Large intestine (tissue), 12 donors: ENCODE measurements at places on chromosomes 7 and 10. TPM values are rescaled to one million over a fixed set of nuclear protein-coding genes. Genes with fewer than 3 reads are reported as not detected.
A peak's percentile ranks its signal among the peaks of the same experiment; 100 is the strongest.

Gene WIPF3
- polyA plus RNA-seq, result 21.9 TPM

Gene LIPF
- not detected for polyA plus RNA-seq

Gene GIMAP8
- 6.3 TPM for polyA plus RNA-seq

Gene PON1
- polyA plus RNA-seq, result 2.3 TPM

Gene CCL24
- 32.1 TPM for polyA plus RNA-seq

Gene STEAP4
- polyA plus RNA-seq, result 0.30 TPM

Gene HOXA9
- polyA plus RNA-seq, result 0.33 TPM

Gene ANKRD26
- polyA plus RNA-seq, result 8.7 TPM

- peaks cover 10% of the 10 kb centered on the region for H3K4me1 ChIP-seq
- H3K36me3 ChIP-seq, result peaks cover 52% of the 10 kb centered on the region
- H3K27ac ChIP-seq, result peak overlapping the region; percentile 16
Measured at GRCh38 chr10:80421707-80422536, 13.6 kb downstream of the PRXL2A start.

DNA sequence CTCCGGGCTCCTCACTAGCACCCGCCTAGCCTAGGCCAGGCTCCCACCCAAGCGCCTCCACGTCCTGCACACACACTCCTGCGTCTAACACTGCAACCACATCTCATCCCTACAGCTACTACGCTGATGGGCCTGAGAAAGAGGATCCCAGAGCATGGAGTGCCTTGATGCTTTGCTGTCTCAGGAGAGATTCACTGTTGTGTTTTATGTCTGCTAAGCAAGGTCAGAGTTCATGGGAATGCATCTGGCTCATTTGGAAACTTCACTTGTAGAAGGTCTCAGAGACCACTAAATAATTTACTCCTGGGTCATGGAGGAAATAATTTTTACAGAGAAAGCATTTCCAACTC, 88.7 kb downstream of the SLIT1 start:
- no peaks in the 10 kb centered on the region for H3K36me3 ChIP-seq
- H3K4me1 ChIP-seq, result no peaks in the 10 kb centered on the region
- peaks cover 33% of the 10 kb centered on the region for H3K27me3 ChIP-seq
- H3K4me3 ChIP-seq, result no peak overlapping the region
- no peak for DNase-seq

- H3K4me1 ChIP-seq, result peaks cover 10% of the 10 kb centered on the region
- H3K27ac ChIP-seq, result no peak overlapping the region
- H3K27me3 ChIP-seq, result no peaks in the 10 kb centered on the region
- DNase-seq, result no peak
- no peak overlapping the region for H3K4me3 ChIP-seq
- peaks cover 84% of the 10 kb centered on the region for H3K36me3 ChIP-seq
Measured at GRCh38 chr7:50539725-50540124, 25.5 kb downstream of the DDC start.

DNA sequence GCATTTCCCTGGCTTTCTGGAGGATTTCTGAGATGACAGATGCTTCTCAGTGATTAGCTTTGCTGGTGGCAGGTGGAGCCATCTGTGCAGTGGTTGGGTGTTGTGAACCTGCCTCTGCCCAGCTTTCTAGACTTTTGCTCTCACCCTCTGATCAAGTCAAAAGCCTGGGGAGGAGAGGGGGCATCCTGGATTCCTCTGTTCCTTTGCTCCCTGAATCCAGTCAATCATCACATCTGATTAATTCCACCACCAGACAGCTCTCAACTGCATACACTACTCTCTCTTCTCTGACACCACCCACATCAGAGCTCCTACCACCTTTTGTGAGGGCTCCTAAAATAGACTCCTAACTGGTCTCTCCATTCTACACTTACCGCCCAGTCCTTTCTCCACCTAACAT, 283.5 kb downstream of the WDR11 start:
- H3K27me3 ChIP-seq, result no peaks in the 10 kb centered on the region
- H3K36me3 ChIP-seq, result no peaks in the 10 kb centered on the region
- H3K4me1 ChIP-seq, result no peaks in the 10 kb centered on the region
- no peak for DNase-seq
- no peak overlapping the region for H3K27ac ChIP-seq
- no peak overlapping the region for H3K4me3 ChIP-seq

DNA sequence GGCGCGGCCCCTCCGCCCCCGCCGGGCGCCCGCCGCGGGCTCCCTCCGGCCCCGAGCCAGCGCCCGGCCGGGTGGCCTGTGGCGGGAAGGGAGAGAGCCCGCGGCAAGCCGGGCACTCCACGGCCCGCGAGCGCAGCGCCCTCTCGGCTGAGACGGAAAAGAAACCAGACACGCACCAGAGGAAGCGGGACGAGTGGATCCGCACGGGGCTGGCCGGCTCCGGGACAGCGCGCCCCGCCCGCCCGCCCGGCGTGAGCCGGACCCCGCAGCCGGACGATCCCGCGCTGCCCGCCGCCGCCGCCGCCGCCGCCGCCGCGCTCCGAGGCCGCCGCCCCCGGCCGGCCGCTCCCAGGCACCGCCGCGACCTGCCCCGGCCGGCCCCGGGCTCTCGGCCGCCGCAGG, 300 bp downstream of the ARHGAP21 start:
- peak overlapping the region; percentile 65 for H3K27ac ChIP-seq
- DNase-seq, result no peak
- H3K27me3 ChIP-seq, result no peaks in the 10 kb centered on the region
- peaks cover 3% of the 10 kb centered on the region for H3K4me1 ChIP-seq

DNA sequence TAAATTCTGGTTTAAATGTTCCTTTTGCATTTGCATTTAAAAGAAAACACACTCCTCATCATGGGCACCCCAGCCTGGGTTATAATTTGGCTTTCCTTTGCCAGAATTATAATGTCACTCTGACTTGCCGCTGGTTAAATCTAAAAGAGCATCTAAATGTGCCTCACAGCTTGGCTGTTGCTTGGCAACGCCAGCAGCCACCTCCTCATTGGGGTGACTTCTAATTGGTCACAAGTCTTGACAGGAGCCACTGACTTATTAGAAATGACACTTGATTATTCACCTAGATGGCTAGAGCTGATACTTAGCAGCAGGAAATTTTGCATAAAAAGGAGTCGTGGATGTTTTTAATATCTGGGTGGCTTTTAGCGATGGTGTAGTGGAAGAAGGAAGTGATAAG, 114.3 kb downstream of the TBXAS1 start:
- peaks cover 6% of the 10 kb centered on the region for H3K27me3 ChIP-seq
- no peak for DNase-seq
- no peaks in the 10 kb centered on the region for H3K36me3 ChIP-seq
- H3K4me1 ChIP-seq, result no peaks in the 10 kb centered on the region

- H3K4me3 ChIP-seq, result no peak overlapping the region
- peaks cover 24% of the 10 kb centered on the region for H3K4me1 ChIP-seq
- no peak for DNase-seq
- H3K27ac ChIP-seq, result no peak overlapping the region
- no peaks in the 10 kb centered on the region for H3K27me3 ChIP-seq
Measured at GRCh38 chr10:77404810-77405209, 232.8 kb downstream of the KCNMA1 start.

DNA sequence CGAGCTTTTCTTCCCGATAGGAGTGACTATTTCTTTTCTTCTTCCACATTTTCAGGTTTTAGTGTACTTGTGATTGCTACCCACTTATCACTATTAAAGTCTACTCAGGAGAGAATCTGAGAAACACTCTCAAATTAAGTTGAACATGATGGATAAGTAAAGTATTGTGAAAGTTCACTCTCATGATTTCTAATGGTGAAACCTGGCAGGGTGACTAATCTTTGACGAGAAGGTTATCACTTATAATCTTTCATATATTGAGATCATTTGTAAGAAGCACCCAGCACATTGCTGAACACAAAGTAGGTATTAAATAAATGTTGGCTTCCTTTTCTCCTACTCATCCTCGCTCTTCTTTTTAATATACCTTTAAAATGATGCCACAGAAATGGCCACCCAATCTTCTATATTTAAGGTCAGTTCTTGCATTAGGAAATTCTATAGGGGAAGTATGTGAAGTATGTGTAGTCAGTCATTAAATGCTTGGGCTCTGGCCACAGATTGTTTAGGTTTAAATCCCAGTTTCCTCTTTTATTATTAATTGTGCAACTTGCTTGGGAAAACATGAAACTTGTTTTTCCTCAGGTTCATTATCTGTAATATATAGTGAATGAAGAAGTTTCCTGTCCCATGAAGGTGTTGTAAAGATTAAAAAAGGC, 3.1 kb upstream of the CFTR start:
- DNase-seq, result no peak
- no peaks in the 10 kb centered on the region for H3K27me3 ChIP-seq
- H3K4me1 ChIP-seq, result no peaks in the 10 kb centered on the region
- H3K4me3 ChIP-seq, result no peak overlapping the region
- H3K36me3 ChIP-seq, result no peaks in the 10 kb centered on the region
- H3K27ac ChIP-seq, result no peak overlapping the region

- no peak for DNase-seq
- H3K4me3 ChIP-seq, result no peak overlapping the region
- H3K36me3 ChIP-seq, result peaks cover 34% of the 10 kb centered on the region
- H3K27me3 ChIP-seq, result no peaks in the 10 kb centered on the region
- H3K4me1 ChIP-seq, result peaks cover 7% of the 10 kb centered on the region
- H3K27ac ChIP-seq, result no peak overlapping the region
Measured at GRCh38 chr7:30841801-30842541, 69.7 kb upstream of the AQP1 start.

DNA sequence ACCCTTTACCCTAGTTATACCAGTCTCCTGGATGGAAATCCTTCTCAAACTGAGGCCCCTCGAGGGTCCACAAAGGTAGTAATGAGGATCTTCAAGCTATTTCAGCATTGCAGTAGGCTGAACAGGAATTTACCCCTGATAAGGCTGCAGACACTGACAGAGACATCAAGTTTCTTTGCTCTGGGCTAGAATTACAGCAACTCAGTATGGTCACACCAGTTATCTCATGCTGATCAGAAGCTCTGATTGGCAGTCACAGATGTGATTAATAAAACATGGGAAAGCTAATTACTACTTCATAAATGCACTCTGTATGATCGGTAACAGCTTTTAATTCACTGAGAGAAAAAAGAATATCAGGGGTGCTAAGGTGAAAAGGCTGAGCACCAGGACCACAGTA, 30.6 kb downstream of the FAM204A start:
- no peak overlapping the region for H3K4me3 ChIP-seq
- H3K27ac ChIP-seq, result no peak overlapping the region
- no peaks in the 10 kb centered on the region for H3K27me3 ChIP-seq
- no peak for DNase-seq
- peaks cover 33% of the 10 kb centered on the region for H3K36me3 ChIP-seq

DNA sequence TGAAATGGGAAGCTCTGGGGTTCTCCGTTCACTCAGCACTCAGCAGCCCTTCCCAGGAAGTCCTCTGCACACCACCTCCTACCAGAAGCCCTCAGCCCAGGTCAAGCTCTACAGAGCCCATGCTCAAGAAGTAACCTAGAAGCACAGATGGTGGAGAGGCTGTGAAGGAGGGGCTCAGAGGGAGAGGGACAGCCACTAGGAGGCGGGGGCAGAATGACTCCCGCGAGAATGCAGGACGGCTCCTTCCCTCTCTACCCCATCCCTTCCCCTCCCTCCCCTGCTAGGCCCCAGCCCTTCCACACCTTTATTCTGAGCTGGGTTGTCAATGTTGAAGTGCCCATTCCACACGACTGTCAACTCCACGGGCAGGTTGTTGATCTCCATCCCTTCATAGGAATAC, 373.2 kb downstream of the PLXNA4 start:
- H3K27me3 ChIP-seq, result no peaks in the 10 kb centered on the region
- no peak overlapping the region for H3K4me3 ChIP-seq
- H3K36me3 ChIP-seq, result no peaks in the 10 kb centered on the region
- no peaks in the 10 kb centered on the region for H3K4me1 ChIP-seq

GRCh38 chr10:62594093-62594520, 210.4 kb upstream of the ADO start:
- DNase-seq, result peak; percentile 30
- H3K36me3 ChIP-seq, result no peaks in the 10 kb centered on the region
- no peaks in the 10 kb centered on the region for H3K4me1 ChIP-seq
- H3K4me3 ChIP-seq, result no peak overlapping the region
- H3K27ac ChIP-seq, result no peak overlapping the region

- no peak for DNase-seq
- no peak overlapping the region for H3K27ac ChIP-seq
- H3K36me3 ChIP-seq, result no peaks in the 10 kb centered on the region
- H3K4me1 ChIP-seq, result no peaks in the 10 kb centered on the region
Measured at GRCh38 chr7:15057272-15057671, 154.7 kb upstream of the DGKB start.

DNA sequence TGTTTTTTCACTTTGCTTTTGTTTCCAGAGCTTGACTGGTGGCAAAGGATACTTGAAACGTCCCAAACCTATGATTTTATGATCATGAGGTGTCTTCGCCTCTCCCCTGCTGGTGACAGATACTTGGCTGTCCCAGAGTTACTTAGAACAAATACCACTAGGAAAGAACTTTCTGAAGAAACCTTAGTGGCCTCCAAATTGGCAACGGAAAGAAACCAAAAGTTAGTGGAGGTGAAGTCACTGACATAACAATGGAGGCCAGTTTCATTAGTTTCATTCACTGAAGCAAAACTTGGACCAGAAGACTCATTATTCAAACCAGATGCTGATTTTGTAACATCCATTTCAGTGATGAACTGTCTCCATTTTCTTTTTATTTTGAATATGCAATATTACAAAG, 68.6 kb downstream of the JAZF1 start:
- H3K4me3 ChIP-seq, result no peak overlapping the region
- no peaks in the 10 kb centered on the region for H3K36me3 ChIP-seq
- H3K4me1 ChIP-seq, result no peaks in the 10 kb centered on the region
- no peak overlapping the region for H3K27ac ChIP-seq
- no peaks in the 10 kb centered on the region for H3K27me3 ChIP-seq

GRCh38 chr7:112898432-112899290, 108.5 kb upstream of the TMEM168 start:
- peaks cover 12% of the 10 kb centered on the region for H3K36me3 ChIP-seq
- peak; percentile 31 for DNase-seq
- no peaks in the 10 kb centered on the region for H3K27me3 ChIP-seq
- no peak overlapping the region for H3K4me3 ChIP-seq
- H3K4me1 ChIP-seq, result peaks cover 3% of the 10 kb centered on the region
- no peak overlapping the region for H3K27ac ChIP-seq

GRCh38 chr7:260441-261281, 29.3 kb upstream of the FOXL3 start:
- DNase-seq, result no peak
- no peak overlapping the region for H3K27ac ChIP-seq
- H3K4me1 ChIP-seq, result no peaks in the 10 kb centered on the region
- peaks cover 58% of the 10 kb centered on the region for H3K36me3 ChIP-seq
- H3K27me3 ChIP-seq, result no peaks in the 10 kb centered on the region
